Activated B cell treated with CpG ODN at 0.5 μM for 24 hours (primary cell): ENCODE measurements at places on chromosomes 3 and 15. TPM values are rescaled to one million over a fixed set of nuclear protein-coding genes. Genes with fewer than 3 reads are reported as not detected.

- peak overlapping the region; percentile 70 for H3K4me3 ChIP-seq
- H3K4me1 ChIP-seq = peaks cover 88% of the 10 kb centered on the region
- H3K36me3 ChIP-seq = peaks cover 13% of the 10 kb centered on the region
- no peaks in the 10 kb centered on the region for H3K27me3 ChIP-seq
- no peak for DNase-seq
Measured at GRCh38 chr15:85408270-85408746, 27.9 kb downstream of the AKAP13 start.

GNAT1 gene
- total RNA-seq = not detected in 2 replicates

GRCh38 chr3:129026728-129027543 lies 25.8 kb downstream of the EFCC1 start:
- H3K27me3 ChIP-seq = no peaks in the 10 kb centered on the region
- peak overlapping the region; percentile 85 for H3K4me3 ChIP-seq
- peak overlapping the region; percentile 94 for H3K27ac ChIP-seq
- H3K36me3 ChIP-seq = no peaks in the 10 kb centered on the region
- peak; percentile 83 for DNase-seq

DNA sequence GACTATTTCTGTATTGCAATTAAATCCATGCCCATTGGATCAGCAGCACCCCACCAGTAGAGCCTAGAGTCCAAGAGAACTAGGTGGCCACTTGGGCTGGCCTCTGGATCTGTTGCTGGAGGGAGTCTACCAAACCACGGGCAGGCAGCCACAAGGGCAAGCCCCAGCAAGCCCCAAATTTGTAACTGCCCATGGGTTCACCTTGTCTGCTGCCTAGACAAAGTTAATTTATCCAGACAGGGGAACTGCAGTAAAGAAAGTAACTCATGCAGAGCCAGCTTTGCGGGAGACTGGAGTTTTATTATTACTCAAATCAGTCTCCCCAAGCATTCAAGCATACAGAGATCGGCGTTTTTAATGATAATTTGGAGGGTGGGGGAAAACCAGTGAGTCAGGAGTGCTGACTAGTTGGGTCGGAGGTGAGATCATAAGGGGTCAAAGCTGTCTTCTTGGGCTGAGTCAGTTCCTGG lies 74.0 kb upstream of the TERB2 start:
- H3K36me3 ChIP-seq = peaks cover 2% of the 10 kb centered on the region
- H3K27ac ChIP-seq = peak overlapping the region; percentile 55
- H3K4me3 ChIP-seq = no peak overlapping the region

HGD gene
- total RNA-seq = 0.78 and 1.0 TPM in 2 replicates

CHST14 gene
- total RNA-seq = 10.1 and 10.2 TPM in 2 replicates

- H3K36me3 ChIP-seq = no peaks in the 10 kb centered on the region
- H3K4me1 ChIP-seq = no peaks in the 10 kb centered on the region
- H3K27ac ChIP-seq = no peak overlapping the region
- DNase-seq = no peak
- no peaks in the 10 kb centered on the region for H3K27me3 ChIP-seq
Measured at GRCh38 chr3:105187344-105187743, 179.4 kb upstream of the ALCAM start.

DNA sequence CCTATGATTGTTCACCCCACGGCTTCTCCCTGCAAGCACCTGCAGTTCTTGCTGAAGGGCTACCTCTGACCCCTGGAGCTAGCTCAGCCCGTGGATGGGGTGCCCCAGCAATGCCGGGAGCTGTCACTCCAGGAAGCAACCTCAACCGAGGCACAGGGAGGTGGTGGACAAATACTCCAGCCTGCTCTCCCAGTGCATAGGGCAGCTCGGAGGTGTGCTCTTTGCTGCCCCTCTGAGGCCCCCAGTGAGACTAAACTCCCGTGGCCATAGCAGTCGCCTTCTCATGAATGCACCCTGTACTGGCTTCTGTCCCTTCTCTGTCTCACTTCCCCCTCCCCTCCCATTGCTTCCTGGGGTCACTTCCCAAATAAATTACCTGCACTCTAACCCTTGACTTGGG lies 48.5 kb downstream of the LINGO1 start:
- peaks cover 5% of the 10 kb centered on the region for H3K4me1 ChIP-seq
- H3K4me3 ChIP-seq = no peak overlapping the region
- no peak overlapping the region for H3K27ac ChIP-seq
- no peak for DNase-seq
- H3K27me3 ChIP-seq = peaks cover 15% of the 10 kb centered on the region

- no peak for DNase-seq
- no peak overlapping the region for H3K4me3 ChIP-seq
- H3K27me3 ChIP-seq = no peaks in the 10 kb centered on the region
- H3K4me1 ChIP-seq = peaks cover 2% of the 10 kb centered on the region
Measured at GRCh38 chr3:23701716-23702597, 103.8 kb upstream of the UBE2E1 start.

GRCh38 chr3:113270068-113270467 lies 58.7 kb downstream of the BOC start:
- H3K27ac ChIP-seq = no peak overlapping the region

SPESP1 gene
- total RNA-seq = 0.44 and 0.78 TPM in 2 replicates

DNA sequence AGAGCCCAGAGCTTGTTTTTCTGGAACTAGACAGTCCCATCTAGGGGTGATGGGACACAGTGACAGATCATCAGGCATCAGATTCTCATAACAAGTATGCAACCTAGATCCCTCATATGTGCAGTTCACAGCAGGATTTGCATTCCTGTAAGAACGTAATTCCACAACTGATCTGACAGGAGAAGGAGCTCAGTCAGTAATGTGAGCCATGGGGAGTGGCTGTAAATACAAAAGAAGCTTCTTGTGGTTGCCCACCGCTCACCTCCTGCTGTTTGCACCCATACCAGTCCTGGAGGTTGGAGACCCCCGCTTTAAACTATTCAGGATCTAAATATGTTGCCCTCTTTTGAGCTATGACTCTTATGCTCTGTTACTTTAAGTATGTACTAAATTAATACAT lies 167.3 kb downstream of the ALCAM start:
- H3K4me3 ChIP-seq = no peak overlapping the region
- peaks cover 49% of the 10 kb centered on the region for H3K36me3 ChIP-seq

DNA sequence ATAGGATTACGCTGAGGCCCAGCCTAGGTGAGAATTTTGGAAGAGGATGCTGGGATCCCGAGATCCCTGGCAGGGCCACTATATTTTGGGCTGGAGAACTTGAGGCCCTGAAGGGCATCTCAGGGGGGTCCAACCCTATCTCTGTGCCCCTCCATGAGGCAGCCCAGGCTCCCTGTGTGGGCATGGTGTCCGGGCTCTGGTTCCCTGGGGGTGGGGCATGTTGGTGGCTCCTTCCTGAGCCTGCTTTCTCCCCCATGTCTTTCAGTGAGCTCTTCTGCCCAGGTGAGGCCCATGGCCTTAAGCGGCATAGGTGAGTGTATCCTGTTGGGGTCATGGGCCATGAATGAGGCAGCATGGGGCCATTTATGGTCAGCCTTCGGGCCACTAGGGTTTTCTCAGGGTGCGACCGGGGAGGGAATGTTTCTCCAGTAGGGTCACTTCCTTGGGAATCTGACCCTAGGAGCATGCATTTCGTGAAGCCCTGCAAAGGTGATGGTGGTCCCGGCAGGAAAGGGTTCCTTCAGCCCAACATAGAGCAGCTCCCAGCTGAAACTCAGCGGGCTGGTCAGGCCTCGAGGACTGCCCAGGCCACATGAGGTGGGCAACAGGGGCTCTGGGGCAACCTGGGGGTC lies 191.3 kb downstream of the UBE3A start:
- H3K4me1 ChIP-seq = no peaks in the 10 kb centered on the region
- no peak for DNase-seq
- H3K36me3 ChIP-seq = no peaks in the 10 kb centered on the region
- no peak overlapping the region for H3K27ac ChIP-seq
- no peak overlapping the region for H3K4me3 ChIP-seq
